Activated naive CD4-positive, alpha-beta T cell treated with anti-CD3 and anti-CD28 coated beads for 36 hours (primary cell): ENCODE measurements at places on chromosomes 5 and 9. TPM values are rescaled to one million over a fixed set of nuclear protein-coding genes. Genes with fewer than 3 reads are reported as not detected.

The MARVELD2 gene
- total RNA-seq = 0.64 TPM

The TMEM252 gene
- total RNA-seq = not detected

The SLC6A19 gene
- not detected for total RNA-seq

DNA sequence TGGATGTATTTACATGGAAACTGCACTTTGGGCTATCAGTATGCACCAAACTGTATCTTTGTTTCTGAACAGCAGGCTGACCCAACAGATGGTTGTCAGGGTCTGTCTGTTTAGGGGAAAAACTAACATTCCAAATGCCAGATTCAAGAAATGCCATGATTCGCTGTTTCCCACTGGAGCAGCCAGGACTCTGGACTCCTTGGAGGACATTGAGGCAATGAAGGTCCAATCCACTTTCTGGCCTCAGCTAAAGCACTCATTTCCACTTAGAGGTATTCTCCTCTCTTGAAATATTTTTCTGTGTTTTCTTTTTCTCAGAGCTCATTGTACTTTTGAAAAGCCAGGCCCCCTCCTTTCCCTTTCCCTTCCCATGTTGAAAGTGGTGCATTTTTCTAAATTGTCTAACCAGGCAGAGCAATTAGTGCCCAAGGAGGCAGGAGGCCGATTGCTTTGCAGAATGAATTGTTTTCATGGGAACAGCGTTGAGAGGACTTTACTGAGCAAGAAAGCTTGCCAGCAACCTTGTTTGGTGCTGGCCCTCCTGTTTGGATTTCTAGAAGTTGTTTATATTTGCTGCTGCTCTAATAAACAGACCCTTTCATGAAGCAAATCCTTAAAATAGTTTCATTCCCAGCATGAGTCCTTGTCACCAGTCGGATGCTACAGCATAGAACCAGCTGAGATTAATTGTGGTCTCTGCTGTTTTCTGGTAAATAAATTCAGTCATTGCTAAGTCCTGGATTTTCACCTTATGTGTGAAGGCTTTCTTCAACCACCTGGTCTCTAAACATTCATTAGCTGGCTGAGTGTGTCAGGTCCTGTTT is 132.8 kb upstream of the TAF11L2 start:
- no peak for DNase-seq

- DNase-seq = no peak
These were observed 27.9 kb upstream of the ANXA2R start for GRCh38 chr5:43068037-43068436.

DNA sequence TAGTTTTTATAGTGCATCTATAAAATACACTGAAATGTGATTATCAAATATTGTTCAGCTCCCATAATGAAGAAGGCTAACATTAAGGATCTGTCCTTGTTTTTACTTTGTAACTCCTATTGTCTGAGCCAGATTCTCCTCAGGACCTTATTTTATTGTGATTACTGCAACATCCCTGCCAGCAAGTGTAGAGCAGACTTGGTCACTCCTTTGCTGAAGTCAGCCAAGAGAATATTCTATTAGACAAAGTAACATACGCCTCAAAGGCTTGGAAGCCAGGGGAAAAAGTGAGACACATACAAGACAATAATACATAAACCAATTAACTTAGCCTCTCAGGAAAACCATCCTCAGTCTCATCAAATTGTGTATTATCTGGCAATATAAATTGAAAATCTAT is 269.6 kb downstream of the ARL15 start:
- DNase-seq = no peak
